ENCODE measurements at places on chromosomes 13 and 19. TPM values are rescaled to one million over a fixed set of nuclear protein-coding genes. Genes with fewer than 3 reads are reported as not detected.

GRCh38 chr19:2302319-2303210, 5.4 kb downstream of the LINGO3 start:
- no peak for DNase-seq

DNA sequence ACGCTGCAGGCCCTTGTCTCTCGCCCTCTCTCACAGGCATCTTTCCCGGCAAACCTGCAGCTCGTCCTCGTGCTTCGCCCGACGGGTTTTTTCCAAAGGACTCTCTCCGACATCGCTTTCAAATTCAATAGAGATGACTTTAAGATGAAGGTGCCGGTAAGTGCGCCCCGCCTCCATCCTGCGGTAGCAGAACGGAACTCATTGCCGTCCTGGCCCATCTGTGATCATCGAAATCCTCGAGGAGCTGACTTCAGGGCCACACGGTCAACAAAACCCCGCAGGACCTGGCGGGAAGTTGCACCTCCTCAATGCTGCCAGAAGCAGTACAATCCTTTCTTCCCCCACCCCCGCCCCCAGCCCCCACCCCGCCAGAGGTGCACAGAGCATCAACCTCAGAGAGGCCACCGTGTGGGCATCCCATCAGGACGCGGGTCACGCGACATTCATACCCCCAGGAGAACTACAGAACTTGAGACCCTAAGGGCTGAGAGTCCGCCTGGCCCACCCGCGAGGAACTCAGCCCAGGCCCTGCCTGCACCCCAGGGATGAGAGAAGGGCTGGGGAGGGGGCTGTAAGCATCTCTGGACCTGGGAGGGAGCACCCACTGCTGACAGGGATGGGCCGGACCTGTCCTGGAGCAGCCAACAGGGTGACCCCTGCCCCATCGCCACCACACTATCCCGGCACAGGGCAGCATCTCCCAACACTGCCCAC, 44.9 kb upstream of the F7 start:
- no peak for DNase-seq

DNA sequence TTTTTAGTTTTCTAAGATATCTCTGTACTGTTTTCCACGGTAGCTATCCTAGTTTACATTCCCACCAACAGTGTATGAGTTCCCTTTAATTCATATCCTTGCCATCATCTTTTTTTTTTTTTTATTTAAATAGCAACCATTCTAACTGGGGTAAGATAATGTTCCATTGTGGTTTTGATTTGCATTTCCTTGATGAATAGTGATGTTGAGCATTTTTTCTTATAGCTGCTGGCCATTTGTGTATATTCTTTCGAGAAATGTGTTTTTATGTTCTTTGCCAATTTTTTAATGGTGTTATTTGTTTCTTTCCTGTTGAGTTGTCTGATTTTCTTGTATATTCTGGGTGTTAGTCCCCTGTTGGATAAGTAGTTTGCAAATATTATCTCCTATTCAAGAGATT, 454.8 kb downstream of the DACH1 start:
- DNase-seq = no peak

DNA sequence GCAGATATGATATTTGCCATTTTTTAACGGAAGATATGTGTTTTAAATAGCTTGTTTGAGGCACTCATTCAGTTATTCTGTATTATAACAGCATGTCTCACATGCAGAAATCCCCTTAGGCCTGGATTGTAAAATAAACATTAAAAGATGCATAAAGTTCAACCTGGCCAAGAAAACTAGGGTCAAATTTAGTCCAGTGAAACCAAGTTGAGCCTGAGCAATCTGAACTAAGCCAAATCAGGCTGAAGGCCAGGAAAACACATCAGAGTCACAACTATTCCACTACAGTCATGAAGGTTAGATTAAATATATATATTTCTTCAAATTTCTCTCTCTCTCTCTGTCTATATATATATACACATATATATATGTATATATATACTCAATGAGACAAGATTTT, 504.8 kb downstream of the SLITRK1 start:
- DNase-seq = no peak

GRCh38 chr13:78035500-78035899, 116.9 kb upstream of the EDNRB start:
- DNase-seq = no peak

DNA sequence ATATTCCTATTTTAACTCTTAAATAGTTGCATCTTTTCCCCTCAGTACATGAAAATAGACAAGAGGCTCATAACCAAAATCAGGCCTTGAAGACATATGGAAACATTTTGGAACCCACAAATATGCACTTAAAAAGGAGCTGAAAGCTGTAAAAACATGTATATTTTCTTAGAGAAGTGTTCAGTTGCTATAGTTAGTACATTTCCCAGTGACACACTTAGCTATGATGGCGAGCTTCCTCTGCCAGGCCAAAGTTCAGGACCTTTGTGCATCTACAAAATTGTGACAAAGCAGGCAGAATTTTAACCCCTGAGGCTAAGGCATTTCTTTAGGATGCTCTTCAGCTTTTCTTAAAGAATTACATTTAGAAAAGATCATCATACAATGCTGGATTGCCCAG, 54.5 kb downstream of the RCBTB2 start:
- DNase-seq = no peak

- no peak for DNase-seq
Measured at GRCh38 chr19:34317311-34317927, 47.6 kb upstream of the GPI start.

The QPCTL gene
- total RNA-seq = 2.6 TPM

The TNFSF13B gene
- 4.0 TPM for total RNA-seq

The SPART gene
- total RNA-seq = 36.8 TPM

The LIM2 gene
- not detected for total RNA-seq

The ZNF730 gene
- 0.57 TPM for total RNA-seq

The OR7D2 gene
- not detected for total RNA-seq

The TNNT1 gene
- total RNA-seq = 187 TPM

The TNFSF9 gene
- not detected for total RNA-seq
